ENCODE measurements at places on chromosomes 5 and 9. TPM values are rescaled to one million over a fixed set of nuclear protein-coding genes. Genes with fewer than 3 reads are reported as not detected.
A peak's percentile ranks its signal among the peaks of the same experiment; 100 is the strongest.

GRCh38 chr5:72415616-72416325, 91.4 kb downstream of the ZNF366 start:
- no peak for DNase-seq

DNA sequence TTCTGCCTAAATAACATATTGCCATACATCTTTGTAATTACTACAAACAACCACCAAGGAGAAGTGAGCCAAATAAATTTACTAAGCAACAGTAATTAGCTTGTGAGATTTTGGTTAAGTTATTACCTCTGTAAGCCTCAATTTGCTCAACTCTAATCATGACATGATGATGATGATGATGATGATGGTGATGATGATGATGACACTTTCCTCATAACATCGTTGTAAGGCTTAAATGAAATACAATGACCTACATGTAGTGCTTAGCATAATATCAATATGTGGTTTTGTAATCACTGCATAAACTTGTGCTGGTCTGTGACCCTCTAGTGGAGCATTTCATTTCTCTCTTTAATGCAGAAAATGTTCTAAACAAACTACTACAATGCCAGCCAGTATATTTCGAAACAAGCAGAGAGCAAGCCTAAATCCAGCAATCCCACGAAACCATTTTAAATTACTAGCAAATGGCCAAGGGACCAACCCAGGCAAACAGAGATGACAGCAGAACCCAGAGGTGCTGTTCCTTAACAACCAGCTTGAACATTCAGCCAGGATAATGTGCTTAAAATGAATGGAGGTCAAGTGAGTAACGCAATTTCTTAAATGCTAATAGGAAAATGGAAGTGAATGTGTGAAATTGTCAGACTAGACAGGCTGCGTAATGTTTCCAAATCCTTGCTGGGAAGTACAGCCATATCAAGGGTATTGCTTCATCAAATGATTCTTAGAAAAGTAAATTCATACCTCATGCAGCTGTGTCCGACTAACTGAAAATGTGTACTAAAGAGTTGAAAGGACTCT, 281.9 kb upstream of the PUM3 start:
- no peak for DNase-seq

- peak; percentile 3 for DNase-seq
Measured at GRCh38 chr5:79800979-79801827, 111.6 kb downstream of the CMYA5 start.

DNA sequence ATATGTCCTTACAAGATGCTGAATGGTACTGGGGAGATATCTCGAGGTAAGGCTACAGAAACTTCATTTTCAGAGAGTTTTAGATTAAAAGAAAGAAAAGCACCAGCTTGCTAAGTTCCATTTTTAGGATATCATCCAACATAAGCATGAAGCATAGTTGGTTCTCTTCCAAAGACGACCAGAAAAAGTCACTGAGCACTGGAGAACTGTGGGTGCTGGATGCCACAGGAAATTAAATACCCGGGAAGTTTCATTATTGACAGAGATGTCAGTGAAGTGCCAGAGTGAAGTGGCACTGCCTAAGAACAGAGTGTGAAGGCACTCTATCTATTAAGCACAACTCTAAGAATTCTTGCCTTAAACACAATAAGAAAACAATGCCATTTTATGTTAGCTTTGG, 76.8 kb downstream of the PIK3R1 start:
- DNase-seq = no peak

DNA sequence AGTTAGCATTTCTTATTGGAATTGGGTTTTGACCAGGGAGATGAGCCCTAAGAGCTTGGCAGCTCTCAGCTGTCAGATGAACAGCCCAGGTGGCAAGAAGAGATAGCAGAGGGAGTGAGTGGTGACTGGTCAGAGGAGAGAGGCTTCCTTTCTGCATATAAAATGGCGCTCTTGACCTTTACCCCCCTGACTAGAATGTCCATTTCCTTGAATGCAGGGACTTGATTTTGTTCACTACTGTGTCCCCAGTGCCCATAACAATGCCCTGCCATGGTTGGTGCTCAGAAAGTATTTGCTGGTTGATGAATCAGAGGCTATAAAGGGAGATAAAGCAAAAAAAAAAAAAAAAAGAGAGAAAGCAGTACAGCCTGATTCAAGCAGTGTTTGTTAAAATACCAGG, 7.2 kb downstream of the CHMP5 start:
- DNase-seq = no peak

DNA sequence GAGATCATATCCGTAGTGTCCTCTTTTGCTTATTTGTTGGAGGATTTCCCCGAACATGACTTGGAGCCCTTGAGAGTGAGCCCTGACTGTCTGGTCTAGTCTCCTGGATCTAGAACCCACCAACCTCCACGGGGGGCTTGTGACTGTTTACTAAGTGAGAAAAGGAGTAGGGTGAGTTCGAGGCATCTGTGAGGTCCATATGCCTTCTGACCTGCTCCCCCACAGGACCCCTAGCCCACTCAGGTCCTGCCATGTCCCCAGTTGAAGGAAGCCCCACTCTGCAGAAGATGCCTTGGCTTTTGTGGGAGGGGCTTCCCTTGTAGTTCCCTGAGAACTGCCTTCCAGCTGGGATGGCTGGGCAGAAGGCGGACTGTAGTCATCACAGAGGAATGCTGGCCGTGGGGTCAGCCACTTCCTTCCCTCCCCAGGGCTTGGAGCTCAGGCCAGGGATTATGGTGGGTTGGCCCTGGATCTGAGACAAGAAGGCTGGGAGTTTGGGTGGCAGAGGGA, 7.0 kb upstream of the IRF1 start:
- DNase-seq = peak; percentile 98

GRCh38 chr9:106616851-106617345, 246.1 kb upstream of the ZNF462 start:
- DNase-seq = no peak

DNA sequence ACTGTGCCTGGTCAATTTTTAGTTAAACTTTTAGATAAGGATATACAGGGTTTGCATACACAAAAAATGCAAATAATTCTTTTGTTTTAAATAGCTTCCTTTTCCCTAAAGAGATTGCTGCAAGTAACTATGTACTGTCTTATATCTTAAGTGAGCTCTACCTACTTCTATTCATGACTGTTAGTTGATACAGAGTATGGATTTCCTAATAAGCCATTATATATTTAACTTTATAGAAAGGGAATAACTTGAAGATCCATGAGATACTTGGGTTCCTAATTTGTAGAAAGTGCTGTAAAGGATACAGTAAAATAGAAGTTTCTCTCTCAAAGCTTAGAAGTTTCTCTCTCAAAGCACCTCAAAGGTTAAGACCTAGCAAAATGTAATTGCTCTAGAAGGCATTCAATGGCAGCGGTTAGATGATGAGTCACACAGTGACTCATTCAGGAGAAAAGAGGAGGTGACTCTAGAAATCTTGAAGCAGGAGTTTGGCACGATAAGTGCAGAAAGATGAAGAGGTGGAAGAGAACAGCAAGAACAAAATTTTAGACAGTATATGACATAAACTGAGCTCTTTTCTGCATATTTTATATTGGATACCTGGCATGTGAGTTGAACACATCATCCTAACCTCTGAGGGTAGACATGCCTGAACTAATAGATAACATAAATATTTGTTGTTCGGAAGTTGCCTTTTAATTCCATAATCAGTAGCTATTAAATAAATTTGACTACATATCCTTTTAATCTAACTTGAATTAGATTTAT, 5.5 kb upstream of the DNAJC21 start:
- DNase-seq = peak; percentile 94

GRCh38 chr5:98468188-98468869, 305.1 kb upstream of the RGMB start:
- peak; percentile 77 for DNase-seq

DNA sequence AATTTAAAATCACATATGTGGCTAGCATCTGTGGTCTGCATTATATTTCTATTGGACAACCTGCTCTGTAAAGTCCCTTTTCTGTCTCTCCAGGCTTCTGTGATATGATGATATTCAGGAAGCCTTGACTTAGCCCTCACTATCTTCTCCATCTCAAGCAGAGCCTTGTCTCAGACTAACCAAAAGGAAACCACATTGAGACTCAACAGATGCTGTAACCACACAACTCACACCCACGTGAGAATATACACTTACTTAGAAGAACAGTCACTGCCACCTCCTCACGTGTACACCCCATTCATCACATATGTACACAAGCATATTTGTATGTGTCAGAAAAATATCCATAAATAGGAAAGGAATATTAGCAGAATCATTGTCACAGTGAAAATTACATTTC, 33.6 kb downstream of the HTR4 start:
- no peak for DNase-seq

DNA sequence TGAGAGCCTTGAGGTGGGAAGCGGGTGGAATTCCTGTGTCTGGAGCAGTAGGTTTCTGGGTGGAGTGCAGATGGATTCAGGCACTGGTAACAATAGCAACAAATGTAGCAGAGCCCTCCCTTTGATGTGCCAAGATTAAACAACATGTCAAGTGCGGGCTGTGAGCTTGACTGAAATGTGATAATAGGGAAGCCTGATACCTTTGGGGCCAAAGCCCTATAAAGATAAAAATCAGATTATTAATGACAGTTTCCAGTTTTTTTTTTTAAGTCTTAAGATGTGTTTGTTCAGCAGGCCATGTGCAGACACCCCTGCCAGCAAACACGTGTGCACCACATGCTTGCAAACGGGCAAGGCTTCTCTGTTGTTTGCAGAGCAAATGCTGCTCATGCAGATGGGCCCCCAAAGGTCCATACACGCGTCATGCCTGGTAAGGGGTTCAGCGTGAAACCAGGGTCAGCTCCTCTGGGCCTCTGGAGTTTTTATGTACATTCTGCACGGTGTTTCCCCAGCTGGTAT, 193.2 kb downstream of the GADD45G start:
- no peak for DNase-seq

- no peak for DNase-seq
Measured at GRCh38 chr9:128298535-128299482, 22.7 kb downstream of the SWI5 start.

DNA sequence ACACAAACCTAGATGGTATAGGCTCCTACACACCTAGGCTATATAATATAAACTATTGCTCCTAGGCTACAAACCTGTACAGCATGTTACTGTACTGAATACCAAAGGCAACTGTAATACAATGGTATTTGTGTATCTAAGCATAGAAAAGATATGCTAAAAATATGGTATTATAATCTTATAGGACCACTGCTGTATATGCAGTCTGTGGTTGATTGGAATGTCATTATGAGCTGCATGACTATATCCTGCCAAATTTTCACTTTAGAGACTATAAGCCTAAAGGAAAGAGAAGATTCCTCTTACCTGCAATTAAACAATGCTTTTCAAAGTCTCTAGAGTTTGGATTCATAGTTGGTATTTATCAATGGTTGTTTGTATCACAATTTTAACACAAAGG, 24.7 kb upstream of the ACOT12 start:
- DNase-seq = no peak

DNA sequence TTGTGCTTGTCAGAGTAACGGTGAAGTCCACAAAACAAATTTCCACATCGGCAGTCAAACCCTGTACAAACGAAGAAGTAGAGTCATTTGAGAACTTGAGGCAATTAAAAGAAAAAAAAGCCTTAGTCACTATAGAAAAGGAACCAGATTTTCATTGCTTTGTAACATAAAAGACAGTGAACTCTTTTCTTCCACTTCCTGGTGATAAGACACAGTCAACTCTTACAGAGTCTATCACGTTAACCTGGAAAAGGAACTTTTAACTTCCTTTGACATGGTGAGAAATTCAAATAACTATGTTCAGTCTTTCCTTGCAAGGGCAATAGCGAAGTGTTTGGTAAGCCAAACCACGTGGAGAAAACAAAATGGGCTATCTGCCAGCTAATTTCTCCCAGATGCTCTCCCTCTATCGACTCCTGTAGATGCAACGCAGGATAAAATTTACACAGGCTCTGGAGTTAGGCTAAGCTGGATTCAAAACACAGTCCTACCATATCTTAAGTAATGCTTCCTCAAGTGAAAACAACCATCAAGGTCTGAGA, 8.9 kb downstream of the ZFAND5 start:
- DNase-seq = no peak

- peak; percentile 30 for DNase-seq
Measured at GRCh38 chr5:156411185-156411613, 84.2 kb downstream of the SGCD start.

GRCh38 chr5:67149057-67149950, 47.3 kb downstream of the CD180 start:
- no peak for DNase-seq

LIX1 gene
- not detected for total RNA-seq

PRLR gene
- 0.36 TPM for total RNA-seq

OR13F1 gene
- not detected for total RNA-seq

WNT8A gene
- not detected for total RNA-seq

Measured in A172 (cell line).